Stimulated activated CD4-positive, alpha-beta T cell treated with anti-CD3 and anti-CD28 coated beads, Interleukin-12 subunit alpha, Interleukin-12 subunit beta, amount 100 ng/mL, for 4 hours (primary cell): ENCODE measurements at places on chromosomes 2 and 18.
A peak's percentile ranks its signal among the peaks of the same experiment; 100 is the strongest.

DNA sequence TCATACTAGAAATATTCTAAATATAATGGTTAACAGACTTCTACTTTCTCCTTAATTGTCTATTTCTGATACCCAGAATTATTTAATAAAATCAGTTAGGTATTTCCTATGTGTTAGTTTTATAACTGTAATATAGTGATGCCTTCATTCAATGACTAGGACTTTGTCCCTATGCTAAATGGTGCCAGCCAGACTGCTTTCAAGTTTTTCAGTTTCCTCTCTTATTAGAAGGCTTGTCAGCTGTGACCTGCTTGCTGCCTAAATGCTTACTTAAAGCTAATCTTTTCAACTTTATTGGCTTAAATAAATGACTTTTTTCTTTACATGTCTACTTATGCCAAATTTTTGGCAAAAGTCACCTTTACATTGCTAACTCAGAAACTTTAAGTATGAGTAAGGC, 30.7 kb downstream of the BAZ2B start:
- DNase-seq: no peak

GRCh38 chr2:230326453-230327417, at the start of gene SP140L:
Gene SP140L, plus strand, starts transcription at chr2:230327193. Its CDS starts 77 bp downstream, at chr2:230327270.
- DNase-seq: peak; percentile 68

GRCh38 chr2:118510807-118511206, 336.6 kb downstream of the EN1 start:
- DNase-seq: no peak

DNA sequence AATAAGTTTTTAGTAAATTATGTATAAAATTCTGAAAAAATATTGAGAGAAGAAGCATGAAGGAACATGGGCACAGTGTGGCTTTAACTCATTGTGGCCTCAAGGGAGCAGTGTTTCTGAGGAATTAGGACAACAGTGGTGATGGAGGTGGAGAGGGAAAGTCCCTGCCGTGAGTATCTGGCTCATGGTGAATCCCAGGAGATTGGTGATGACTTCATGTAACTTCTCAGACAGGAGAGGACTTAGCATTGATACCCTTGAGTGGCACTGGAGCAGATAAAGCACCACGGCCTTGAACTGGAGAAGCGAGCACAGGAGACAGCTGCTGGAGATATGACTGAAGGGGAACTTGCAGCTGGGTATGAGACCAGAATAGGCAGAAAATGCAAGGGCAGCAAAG, 35.0 kb upstream of the LRP1B start:
- no peak for DNase-seq

GRCh38 chr2:30566631-30567030, 119.6 kb downstream of the LCLAT1 start:
- no peak for DNase-seq

GRCh38 chr2:23206650-23207049, 178.3 kb upstream of the KLHL29 start:
- DNase-seq: no peak

GRCh38 chr2:83196225-83196624, 1262.9 kb downstream of the SUCLG1 start:
- DNase-seq: no peak

DNA sequence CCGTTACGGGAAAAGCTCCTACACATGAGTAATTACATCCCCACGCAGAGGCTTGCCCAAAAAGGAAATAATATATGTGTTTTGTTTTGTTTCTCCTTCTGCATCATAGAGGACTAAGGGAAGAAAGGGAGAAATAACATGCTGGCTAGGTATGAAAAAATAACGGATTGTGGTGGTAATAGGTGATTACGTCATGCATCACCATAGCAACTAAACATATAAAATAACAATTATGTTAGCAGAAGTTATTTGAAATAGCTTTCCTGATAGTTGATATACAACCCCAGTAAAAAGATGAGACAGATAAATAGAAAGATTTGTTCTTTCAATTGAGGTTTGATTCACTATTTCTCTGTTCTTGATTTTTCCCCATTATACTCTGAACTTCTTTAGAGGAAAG, 518.0 kb downstream of the ZNF516 start:
- DNase-seq: no peak

DNA sequence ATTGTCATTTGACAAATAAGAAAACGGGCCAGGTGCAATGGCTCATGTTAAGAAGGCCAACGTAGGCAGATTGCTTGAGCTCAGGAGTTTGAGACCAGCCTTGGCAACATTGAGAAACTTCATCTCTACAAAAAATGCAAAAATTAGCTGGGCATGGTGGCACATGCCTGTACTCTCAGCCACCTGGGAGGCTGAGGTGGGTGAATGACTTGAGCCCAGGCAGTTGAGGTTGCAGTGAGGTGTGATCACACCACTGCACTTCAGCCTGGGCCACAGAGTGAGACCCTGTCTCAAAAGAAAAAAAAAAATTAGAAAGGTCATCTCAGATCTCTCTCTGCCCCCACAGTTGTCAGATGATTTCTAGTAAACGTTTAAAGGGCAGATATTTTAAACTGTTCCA, 4.4 kb downstream of the SESTD1 start:
- DNase-seq: no peak

- DNase-seq: no peak
Observed at GRCh38 chr2:3486047-3487027, 33.0 kb downstream of the ADI1 start.

DNA sequence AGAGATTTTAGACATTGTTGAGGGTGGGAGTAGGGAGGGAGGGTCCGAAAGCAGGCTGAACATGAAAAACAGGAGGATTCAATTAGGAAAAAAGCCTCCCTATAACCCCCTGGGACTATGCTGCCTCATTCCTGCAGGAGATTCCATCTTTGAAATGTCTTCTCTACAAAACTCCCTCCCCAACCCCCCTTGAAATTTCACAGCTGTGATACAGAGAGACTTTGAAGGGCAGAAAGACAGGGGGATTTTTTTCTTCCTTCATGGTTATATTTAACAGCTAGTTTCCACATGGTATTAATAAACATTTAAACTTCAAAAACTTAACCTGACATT, 57.6 kb downstream of the TRIB2 start:
- DNase-seq: no peak

DNA sequence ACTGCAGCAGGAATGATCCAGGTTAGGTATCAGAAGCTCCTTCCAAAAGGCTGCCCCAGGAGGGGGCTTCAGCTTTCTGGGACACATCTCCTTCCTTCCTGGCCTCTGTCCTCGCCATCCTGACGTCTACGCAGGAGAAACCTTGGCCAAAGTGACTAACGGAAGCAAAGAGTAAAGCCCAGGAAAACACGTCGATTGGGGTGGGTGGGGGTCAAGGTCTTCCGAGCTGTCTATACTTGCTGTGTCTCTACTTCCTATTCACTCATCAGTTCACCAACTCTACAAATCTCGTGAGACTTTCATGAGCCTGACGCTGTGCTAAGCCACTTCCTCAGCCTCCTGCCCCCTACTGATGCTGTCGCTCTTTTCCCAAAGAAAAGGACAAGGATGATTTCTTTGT, 212.6 kb downstream of the TNS1 start:
- DNase-seq: no peak

- DNase-seq: no peak
Observed at GRCh38 chr2:135925571-135925970, 49.3 kb upstream of the MCM6 start.

GRCh38 chr2:98516571-98516970, 71.9 kb downstream of the INPP4A start:
- no peak for DNase-seq

- no peak for DNase-seq
Observed at GRCh38 chr2:183543731-183544130, 419.5 kb downstream of the NUP35 start.

DNA sequence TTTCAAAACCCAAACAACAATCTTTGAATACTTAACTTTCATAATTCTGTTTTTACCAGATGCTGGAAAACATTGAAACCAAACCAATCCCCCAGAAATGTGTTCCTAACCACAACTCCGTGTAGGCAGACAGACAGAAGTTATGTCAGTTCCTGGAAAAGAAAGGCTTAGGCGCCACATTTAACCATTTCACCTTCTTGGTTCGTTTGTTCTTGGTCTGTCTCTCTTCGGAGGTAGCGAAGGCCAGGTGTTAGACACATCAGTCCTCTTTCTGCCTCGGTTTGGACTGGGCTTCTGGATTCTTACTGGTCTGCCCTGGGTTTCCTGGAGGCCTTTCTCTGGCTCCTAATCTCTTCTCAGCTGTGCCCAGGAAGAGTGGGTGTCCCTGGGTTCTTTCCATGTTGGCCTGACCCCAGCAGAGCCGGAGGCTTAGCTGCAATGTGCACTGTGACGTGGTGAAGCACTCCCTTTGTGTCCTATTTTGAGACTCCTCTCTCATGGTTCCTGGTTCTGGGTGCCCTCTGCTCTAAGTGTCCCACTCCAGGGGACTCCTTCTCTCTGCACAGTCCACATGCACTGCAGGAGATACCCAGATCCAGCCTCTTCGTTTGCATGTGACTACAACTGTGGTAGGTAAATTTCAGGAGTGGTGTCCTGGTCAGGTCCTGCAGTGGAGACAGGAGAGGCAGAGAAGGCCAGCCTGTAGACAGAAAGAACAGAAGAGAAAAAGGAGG, 23.1 kb upstream of the RAB31 start:
- no peak for DNase-seq

- no peak for DNase-seq
Observed at GRCh38 chr2:46326231-46326980, 29.2 kb downstream of the EPAS1 start.

GRCh38 chr2:158319269-158319668, 137.3 kb downstream of the CCDC148 start:
- DNase-seq: no peak

- DNase-seq: no peak
Observed at GRCh38 chr2:14358339-14358738, 274.2 kb upstream of the LRATD1 start.

- DNase-seq: no peak
Observed at GRCh38 chr2:148022882-148023281, 2.0 kb downstream of the MBD5 start.

DNA sequence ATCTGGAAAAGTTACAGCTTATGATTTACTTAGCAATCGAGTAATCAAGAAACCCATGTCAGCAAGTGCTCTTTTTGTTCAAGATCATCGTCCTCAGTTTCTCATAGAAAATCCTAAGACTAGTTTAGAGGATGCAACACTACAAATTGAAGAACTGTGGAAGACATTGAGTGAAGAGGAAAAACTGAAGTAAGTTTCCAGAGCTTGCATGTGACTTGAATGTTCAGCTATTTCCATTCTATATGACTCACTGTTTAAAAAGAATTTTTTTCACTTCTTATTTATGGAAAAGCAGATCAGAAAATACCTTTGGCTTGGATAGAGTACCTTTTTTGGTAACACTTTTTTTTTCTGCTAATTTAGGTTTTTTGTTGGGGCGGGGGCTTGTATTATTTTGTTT, 70.7 kb downstream of the PMS1 start:
- DNase-seq: no peak

- no peak for DNase-seq
Observed at GRCh38 chr18:78972930-78973331, 6.7 kb upstream of the SALL3 start.

DNA sequence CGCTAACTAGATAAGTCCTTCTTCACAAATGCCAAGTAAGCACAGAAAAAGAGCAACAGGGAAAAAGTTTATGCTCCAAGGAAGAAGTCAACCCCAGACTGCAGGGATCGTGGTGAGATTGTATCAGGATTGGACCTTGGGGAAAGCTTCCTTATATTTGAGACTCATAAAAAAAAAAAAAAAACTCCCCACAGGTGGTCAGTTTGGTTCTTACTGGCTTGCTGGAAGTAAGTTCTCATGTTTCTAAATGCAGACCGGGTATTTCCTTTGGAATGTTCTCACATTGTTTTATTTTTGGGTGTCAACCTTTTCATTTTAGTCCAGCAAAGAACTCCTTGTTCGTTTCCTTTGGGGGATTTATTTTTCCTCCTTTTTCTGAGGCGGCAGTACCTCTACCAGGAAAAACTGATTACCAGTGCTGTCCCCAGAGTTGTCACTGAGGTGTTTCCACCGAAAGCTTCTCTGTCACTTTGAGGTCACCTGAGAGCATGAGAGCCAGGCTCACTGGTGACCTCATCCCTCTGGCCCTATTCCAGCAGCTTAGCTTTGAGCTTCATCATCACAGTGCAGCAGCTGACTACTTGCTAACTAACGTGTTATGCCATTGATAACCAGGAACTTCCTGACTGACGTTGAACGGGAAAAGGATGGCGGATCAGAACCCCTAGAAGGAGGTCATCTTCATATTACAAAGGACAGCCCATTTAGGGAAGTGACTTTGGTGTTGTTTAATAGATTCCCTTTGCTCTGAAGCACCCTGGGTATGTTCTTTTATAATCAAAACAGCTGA, 16.8 kb upstream of the ATP8B1 start:
- no peak for DNase-seq

- no peak for DNase-seq
Observed at GRCh38 chr18:50523165-50523564, 36.7 kb upstream of the MAPK4 start.

- no peak for DNase-seq
Observed at GRCh38 chr2:65789923-65790675, 357.7 kb upstream of the SPRED2 start.

GRCh38 chr18:51278045-51278649, 80.7 kb upstream of the MEX3C start:
- peak; percentile 6 for DNase-seq

DNA sequence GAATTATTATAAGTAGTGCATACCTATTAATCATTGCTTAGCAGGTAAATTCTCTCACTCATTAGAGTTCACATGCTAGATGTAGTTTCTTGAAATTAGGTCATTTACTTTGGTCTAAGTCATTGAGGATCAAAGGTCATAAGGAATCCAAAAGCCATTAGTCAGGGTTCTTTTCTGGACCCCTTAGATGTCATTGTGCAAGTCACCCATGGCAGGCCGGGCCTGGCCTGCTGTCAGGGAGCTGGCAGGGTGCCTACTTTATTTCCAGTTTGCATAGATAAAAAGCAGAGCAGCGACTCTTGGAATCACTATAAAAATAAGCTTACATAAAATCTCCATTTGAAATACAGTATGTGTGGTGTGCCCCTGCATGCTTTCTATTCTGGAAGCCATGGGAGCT, 91.3 kb downstream of the MEIS1 start:
- no peak for DNase-seq

DNA sequence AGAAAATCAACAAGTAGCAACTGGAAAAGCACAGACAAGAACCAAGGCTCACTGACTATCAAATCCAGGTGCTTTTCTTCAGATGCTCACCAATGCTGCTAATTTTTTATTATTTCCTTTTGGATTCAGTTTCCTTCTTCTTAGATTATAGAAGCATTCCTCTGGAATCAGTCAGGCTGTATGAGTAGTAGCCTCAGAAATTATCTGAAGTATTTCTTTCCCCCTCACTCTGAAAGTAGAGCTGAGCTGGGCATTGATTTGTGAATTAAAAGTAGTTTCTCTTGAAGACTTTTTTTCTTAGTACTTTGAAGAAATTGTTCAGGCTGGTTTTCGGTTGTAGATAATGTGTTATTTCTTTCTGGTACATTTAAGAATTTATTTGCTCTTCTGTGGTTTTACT, 273.7 kb downstream of the NOL4 start:
- DNase-seq: no peak

GRCh38 chr18:79608999-79609461, 70.6 kb upstream of the CTDP1 start:
- DNase-seq: no peak

DNA sequence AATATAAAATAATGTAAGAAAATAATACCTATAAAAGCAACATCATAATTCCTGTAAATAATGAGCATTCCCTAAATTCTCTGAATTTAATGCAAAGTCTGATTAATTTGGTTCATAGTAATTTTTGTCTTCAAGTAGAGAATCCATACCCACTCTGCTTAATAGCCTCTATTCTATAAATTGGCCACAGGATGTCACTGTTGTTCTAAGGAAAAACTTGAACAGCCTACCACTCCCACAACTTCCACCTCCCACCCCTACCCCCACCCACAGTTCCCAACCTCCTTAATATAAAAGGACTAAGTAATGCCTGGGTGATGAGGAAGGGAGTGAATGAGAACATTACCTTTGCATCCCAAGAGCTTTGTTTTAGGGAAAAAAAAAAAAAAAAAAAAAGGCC, 27.2 kb upstream of the BBS5 start:
- DNase-seq: no peak
